Stimulated activated CD8-positive, alpha-beta memory T cell treated with anti-CD3 and anti-CD28 coated beads, Interleukin-12 subunit alpha, Interleukin-12 subunit beta, amount 100 ng/mL, for 1 hour (primary cell): ENCODE measurements at places on chromosomes 5 and 9.

- DNase-seq = no peak
These were observed 110.9 kb upstream of the ADAMTSL1 start for GRCh38 chr9:18362901-18363685.

DNA sequence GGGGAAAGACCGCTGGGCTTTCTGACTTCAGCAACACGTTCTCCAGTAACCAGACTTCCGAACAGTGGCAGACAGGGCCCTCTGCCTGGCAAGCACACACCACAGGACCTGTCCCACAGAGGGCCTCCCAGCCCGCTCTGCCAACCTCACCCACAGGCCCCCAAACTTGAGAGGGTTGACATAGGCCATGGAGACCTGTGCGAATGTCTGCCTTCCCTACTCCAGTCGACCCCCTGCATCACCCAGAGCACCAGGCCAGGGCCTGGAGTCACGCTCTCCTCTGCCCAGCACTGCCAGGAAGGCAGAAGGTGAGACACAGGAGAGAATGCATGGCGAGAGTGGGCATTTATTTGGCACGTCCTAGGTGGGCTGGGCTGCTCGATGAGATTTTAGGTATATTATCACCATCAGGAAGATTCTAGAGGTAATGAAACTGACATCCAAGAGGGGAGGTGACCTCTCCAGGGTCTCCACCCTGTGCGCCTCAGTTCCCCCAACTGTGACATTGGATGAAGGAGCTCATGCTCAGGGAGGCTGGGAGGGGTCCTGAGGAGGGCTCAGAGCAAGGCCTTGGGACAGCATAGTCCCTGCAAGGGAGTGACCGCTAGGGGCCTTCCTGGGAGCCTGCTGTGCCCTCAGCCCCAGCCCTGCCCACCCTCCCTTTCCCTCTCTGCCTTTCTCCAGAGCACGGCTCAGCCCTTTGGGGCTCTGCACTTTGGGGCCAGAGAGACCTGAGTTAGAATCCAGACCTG is 54.9 kb downstream of the DUSP1 start:
- no peak for DNase-seq

GRCh38 chr5:75843319-75843718 is 126.1 kb upstream of the POC5 start:
- DNase-seq = no peak

DNA sequence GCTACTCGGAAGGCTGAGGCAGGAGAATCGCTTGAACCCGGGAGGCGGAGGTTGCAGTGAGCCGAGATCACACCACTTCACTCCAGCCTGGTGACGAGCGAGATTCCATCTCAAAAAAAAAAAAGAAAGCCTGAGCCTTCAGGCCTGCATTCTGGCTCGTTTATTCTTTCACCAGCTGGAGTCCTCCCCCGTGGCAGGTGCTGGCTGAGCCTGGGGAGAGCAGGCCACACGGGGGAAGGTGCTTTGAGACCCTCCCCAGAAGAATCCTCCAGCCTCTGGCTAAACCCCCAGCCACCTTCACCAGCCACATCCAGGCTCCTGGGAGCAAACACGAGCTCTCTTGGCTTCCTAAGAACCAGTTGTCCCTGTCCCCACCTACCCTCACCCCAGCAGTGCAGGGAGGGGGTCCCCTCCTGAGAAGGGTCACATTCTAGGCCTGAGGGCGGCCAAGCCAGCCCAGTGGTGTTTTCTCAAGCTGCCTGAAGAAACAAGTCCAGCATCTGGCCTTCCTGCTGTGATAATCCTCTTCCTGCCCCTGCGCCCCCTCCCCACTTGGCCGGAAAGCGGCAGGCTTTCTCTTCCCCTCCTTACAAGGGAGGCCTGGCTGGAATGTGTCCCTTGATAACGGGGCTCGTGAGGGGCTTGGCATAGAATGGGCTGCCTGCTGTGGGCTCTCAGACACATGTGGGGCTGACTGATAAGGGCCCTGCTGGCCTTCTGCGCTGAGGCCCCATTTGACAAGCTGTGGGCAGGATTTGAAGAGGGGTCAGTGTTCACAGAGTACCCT is 41.5 kb downstream of the PLPP7 start:
- no peak for DNase-seq

GRCh38 chr9:124618476-124618875 is 111.3 kb upstream of the NR5A1 start:
- no peak for DNase-seq

- DNase-seq = no peak
These were observed 33.9 kb upstream of the TRIO start for GRCh38 chr5:14109041-14109747.

- DNase-seq = no peak
These were observed 35.1 kb upstream of the FREM1 start for GRCh38 chr9:14945351-14945750.

DNA sequence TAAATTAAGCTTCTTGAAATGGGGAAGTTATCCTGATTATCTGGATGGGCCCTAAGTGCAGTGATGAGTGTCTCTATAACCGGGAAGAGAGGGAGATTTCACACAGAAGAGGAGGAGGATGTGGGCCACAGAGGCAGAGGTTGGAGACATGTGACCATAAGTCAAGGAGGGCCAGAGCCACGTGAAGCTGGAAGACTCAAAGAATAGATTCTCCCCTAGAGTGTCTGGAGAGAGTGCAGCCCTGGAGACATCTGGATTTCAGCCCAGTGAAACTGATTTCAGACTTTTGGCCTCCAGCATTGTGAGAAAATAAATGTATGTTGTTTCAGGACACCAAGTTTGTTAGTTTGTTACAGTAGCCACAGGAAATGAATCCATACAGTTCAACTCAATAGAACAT is 442.9 kb downstream of the NTRK2 start:
- no peak for DNase-seq

DNA sequence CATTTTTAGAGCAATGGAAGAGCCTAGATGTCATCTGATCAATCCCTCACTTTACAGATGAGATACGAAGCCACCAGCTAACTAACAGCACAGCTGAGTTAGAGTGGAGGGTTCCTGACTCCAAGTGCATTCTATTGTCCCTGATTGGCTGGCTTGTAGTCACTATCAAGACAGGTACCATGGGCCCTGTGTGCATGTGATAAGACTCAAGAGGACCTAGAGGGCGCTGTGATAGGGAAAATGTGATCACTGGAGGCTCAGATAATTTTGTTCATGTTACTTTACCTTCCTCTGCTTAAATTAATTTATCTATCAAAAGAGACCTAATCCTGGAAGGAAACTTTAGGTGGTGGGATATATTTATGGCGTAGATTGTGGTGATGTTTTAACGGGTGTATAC is 19.5 kb upstream of the SNAPC3 start:
- no peak for DNase-seq

GRCh38 chr5:72171667-72172066 is 64.4 kb downstream of the MAP1B start:
- no peak for DNase-seq

GRCh38 chr9:129701054-129701453 is 35.6 kb downstream of the PRRX2 start:
- no peak for DNase-seq

GRCh38 chr5:88940713-88941112 is 57.7 kb upstream of the MEF2C start:
- DNase-seq = no peak

DNA sequence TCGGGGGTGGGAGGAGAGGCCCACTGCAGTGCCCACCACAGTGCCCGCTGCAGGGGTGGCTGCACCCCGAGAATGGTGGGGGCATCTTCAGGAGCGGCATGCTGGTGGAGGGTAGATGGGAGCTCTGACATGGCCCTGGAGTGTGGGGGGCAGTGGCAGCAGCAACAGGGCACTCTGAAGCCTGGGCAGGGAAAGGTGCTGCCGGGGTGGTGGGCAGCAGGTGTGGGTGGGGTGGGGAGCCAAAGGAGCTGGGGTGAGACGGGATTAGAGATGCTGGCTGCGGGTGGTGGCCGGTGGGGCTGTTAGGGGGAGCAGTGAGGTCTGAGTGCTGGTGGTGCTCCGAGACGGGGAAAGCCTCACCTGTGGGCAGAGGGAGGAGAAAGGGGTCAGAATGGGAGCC is 18.0 kb downstream of the FAM193B start:
- no peak for DNase-seq

DNA sequence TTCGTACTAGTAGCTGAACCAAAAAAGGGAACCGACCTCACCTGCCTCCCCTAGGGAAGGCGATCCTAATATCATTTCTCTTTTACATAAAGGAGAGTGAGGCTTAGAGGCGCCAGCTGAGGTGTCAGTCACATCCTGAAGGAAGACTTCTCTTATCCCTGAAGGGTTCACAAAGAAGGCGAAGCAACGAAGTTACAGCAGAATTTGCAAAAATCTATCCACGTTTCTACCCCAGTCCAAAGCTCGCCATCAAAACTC is 598 bp upstream of the KIAA1191 start:
- DNase-seq = no peak

- DNase-seq = no peak
These were observed 62.8 kb upstream of the PPP1R26 start for GRCh38 chr9:135416664-135417290.

DNA sequence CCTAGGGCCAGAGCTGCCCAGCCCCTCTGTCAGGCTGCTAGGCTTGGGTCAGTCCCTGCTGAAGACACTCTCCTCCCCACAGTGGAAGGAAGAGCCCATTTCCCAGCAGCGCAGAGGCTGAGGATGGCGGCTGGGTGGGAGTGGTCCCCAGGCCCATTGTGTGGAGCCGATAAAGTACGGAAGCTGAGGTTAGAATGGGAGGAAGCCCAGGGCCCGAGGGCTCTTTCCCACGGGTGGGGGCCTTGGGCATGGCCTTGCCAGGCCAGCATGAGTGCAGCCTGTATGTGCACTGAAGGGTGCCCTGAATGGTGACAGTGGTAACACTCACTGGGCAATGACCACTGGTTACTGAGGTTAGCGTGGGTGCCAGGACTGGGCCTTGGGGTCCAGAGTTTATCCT is 125.9 kb downstream of the RGS3 start:
- no peak for DNase-seq

GRCh38 chr5:38384396-38384795 is 126.0 kb downstream of the EGFLAM start:
- DNase-seq = no peak

DNA sequence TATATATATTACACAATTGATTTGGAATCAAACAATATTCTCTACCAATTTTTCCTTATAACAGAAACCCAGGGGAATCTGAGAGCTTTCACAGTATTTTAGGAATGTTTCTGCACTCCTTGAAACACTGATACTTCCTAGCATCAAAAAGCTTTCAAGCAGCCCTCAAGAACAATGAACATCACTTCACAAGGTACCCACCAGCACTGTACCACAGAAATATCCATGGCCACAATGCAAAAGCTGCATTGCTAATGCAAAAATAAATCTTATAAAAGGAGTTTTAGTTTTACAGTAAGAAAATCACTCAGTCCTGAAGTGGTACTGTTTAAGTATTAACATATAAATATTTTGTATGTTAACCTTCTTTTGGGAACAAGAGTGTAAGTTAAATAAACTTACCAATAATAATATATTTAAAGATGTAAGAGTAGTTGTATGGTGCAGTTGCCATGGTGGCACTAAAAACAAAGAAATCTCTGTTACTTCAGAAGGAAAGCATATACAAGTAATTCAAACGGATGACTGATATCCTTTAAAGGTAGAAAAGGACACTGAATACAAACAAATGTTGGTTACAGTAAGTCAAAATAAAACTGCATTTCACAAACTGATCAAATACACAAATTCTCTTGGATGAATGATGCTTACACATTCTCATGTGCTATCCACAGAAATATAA is 8.6 kb downstream of the RAB14 start:
- DNase-seq = no peak

GRCh38 chr9:18398038-18398437 is 75.9 kb upstream of the ADAMTSL1 start:
- no peak for DNase-seq

- no peak for DNase-seq
These were observed 20.2 kb downstream of the NDFIP1 start for GRCh38 chr5:142128675-142129208.

- DNase-seq = no peak
These were observed 150.7 kb upstream of the RASGRF2 start for GRCh38 chr5:80809451-80809850.

- no peak for DNase-seq
These were observed 170.3 kb upstream of the RAD23B start for GRCh38 chr9:107112707-107113243.

GRCh38 chr5:126448720-126449119 is 25.5 kb downstream of the GRAMD2B start:
- DNase-seq = no peak

DNA sequence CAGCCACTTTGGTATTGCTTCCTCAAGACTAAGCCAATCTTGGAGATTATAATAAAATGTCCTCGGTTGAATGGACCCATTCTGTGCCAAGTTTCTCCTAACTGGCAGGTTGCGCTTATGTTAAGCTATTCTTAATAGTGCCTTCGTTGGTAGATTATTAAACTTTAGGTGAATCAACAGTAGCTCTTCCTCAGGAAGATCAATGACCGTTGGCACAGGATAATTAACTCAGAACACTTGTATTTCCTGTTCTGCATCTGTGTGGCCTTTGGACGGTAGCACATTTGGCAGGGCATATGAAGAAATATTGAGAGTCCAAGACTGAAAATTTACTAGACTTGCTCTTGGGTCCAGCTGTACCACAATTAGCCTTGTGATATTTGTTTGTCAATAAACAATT is 402.9 kb downstream of the MLLT3 start:
- no peak for DNase-seq

GRCh38 chr5:149262315-149262714 is 9.3 kb upstream of the AFAP1L1 start:
- DNase-seq = no peak

GRCh38 chr9:93138171-93138764 is 4.2 kb upstream of the NINJ1 start:
- no peak for DNase-seq

GRCh38 chr5:135158982-135159381 is 125.0 kb upstream of the PITX1 start:
- DNase-seq = no peak
